ENCODE measurements at places on chromosomes 4 and X. TPM values are rescaled to one million over a fixed set of nuclear protein-coding genes. Genes with fewer than 3 reads are reported as not detected.

Gene BRS3
- not detected for total RNA-seq

Gene MID1
- total RNA-seq, result 48.8 TPM

DNA sequence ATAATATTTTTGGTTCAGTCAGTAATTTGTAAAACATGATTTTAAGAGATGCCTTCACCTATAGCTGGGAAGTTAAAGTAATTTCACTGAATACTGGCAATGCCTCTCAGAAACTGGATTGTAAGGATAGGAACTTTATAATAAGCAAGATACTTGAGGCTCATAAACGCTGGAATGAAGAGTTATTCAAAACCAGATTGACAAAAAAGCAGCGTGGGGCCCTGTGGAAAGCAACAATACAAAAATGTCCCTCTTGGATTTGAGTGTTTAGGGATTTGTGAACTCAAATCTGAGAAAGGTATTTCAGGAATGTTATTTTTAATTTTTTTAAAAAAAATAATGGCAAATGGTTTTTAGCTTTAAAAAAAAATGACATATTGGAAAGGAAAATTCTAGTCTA is 94.6 kb downstream of the ANK2 start:
- DNase-seq, result no peak

GRCh38 chr4:52956691-52957090 is 94.6 kb downstream of the RASL11B start:
- DNase-seq, result no peak

DNA sequence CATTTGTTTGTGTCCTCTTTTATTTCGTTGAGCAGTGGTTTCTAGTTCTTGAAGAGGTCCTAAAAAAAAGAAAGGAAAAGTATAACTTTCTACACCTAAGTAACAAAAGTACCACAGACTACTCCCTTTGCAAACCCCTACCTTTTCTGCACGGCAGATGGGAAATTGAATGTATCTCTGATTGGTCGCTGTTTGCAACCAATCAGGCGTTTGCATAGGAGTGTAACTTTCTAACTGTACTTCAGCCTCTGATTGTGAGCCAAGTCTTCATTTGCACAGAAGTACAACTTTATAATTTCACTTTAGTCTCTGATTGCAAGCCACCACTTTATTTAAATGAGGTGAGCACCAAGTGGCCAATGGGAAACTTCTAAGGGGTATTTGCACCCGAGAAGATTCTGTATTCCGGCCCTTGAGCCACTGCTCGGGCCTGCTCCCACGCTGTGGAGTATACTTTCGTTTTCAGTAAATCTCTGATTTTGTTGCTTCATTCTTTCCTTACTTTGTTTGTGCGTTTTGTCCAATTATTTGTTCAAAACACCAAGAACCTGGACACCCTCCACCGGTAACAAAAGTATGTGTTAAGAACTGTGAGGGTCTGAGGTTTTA is 40.3 kb upstream of the FHL1 start:
- DNase-seq, result no peak

GRCh38 chr4:67366311-67366861 is 178.9 kb downstream of the CENPC start:
- DNase-seq, result no peak

DNA sequence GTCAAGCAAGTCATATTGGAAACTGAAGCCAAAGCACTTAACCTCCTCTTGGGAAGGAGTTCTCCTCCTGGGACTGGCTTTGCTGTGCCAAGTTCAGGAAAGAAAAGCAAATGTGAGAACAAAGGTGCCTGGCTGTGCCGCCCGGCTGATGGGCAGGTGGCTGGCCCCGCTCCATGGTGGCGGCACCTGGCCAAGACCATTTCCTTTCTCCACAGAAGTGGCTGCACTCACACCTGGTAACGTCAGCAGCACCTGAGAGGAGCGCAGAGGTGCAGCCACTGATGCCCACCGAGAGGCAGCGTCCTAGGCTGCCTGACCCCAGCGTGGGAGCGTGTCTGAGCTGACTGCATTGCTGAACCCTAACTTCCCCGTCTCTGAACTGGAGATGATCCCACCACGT is 54.3 kb downstream of the DCTD start:
- DNase-seq, result no peak

- no peak for DNase-seq
Observed at GRCh38 chr4:41374490-41374889, 117.8 kb downstream of the UCHL1 start.

- DNase-seq, result no peak
Observed at GRCh38 chr4:129342819-129343408, 247.0 kb downstream of the C4orf33 start.

- no peak for DNase-seq
Observed at GRCh38 chr4:159428975-159429692, 326.3 kb downstream of the RAPGEF2 start.

DNA sequence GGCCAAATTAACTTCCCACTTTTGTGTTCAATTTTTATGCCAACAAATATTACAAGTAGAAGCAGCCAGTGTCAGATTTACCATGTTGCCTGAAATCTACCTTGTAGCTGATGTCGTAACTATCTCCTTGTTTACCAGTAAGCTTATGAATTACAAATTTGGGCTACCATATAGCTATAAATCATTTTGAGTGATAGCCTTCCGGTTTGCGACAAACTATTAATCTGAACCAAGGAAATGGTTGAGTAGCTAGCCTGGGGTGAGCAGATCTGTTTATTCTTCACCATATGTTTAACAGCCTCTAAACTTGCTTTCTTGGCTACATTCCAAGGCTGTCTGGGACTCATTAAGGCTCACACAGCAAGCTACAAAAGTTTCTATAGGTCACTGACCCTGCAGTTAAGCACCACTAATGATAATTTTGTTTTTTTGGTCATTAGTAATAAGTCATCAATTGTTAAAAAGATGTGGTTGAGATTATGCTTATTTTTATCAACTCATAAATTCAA is 218.7 kb upstream of the SPOCK3 start:
- no peak for DNase-seq

GRCh38 chrX:100606753-100607152 is 22.0 kb downstream of the TNMD start:
- DNase-seq, result no peak

GRCh38 chr4:42398171-42398870 is 1.0 kb downstream of the SHISA3 start:
- DNase-seq, result peak; percentile 23

DNA sequence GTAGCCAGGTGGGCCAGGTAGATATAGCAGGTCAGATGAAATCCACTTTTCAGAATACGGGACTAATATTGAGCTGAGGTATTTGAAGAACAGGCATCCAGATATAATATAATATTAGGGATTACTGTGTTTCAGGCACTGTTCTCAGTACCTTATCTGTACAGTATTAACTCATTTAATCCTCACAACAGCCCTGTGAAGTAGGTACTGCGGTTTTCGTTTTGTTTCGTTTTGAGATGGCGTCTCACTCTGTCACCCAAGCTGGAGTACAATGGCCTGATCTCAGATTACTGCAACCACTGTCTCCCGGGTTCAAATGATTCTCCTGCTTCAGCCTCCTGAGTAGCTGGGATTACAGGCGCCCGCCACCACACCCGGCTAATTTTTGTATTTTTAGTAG is 129.6 kb downstream of the IL1RAPL2 start:
- no peak for DNase-seq
